Gastroesophageal sphincter (tissue), 4 donors: ENCODE measurements at places on chromosomes 3 and 15.
A peak's percentile ranks its signal among the peaks of the same experiment; 100 is the strongest.

DNA sequence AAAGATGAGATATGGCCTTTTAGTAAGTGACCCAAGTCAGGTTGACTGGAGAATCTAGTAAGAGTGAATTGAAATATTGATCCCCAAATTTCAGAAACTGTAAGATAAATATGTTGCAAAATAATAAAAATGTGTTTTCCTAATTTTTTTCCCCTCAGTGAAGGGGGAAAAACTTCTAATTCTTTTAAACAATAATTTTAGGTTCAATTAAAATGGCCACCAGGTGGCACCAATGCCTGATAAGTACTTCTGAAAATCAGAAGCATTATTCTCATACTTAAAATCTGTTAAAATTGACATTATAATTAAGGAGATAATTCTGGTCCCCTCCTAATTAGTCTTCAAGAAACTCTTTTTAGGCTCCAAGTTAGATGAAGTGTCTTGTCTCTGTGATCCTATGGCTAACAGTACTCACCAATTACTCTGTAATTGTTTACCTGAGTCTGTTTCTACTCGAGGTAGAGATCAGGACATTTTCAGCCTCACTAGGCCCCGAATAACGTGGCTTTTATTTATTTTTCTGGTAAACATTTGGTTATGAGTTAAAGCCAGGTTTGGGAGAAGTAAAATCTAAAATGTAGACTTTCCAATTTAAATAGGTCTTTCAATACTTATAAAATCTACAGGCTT lies 52.6 kb downstream of the NMD3 start:
- no peak for ATAC-seq

- ATAC-seq, result no peak
Observed at GRCh38 chr3:184386047-184386806, 6.4 kb downstream of the CHRD start.

GRCh38 chr3:45939341-45939771 lies 3.9 kb upstream of the CXCR6 start:
- peak; percentile 27 for ATAC-seq

DNA sequence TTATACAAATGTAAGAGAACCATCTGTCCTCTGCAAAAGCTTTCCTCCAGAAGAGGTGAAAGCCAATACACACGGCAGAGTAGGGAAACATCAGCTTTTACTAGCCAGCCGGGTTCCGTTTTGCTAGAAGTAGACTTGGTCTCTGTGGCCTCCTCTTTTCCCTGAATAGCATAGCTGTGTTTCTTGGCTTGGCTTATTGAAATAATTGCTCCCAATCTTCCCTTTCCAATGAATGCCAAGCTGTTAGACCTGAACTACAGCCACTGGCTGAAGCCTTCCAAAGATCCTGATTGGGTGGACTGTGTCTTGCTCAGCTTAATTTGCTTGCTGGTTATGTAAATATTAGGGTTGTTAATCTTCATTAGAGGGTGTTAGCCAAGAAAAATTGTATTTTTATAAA lies 157.8 kb upstream of the ROPN1 start:
- no peak for ATAC-seq

GRCh38 chr3:11588338-11588737 lies 55.4 kb downstream of the VGLL4 start:
- ATAC-seq, result no peak

DNA sequence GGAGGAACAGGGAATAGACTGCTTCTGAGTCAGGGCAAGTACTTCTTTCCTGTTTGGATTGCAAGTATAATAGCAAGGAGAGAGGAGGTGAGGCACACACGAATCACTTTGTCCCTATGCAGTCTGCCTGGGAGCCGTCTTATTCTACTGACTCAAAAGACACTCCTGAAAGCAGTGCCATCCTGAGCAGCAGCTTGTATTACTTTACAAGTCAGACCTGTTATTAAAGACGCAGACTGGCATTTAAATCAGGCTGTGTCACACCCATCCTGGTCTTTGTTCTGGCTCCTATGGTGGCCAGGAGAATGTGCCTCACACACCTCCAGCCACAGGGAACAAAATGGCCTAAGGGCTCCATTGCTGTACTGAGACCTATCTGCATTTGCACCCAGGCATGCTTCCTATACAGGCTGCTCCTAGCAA lies 17.9 kb upstream of the SQOR start:
- ATAC-seq, result no peak

- ATAC-seq, result no peak
Observed at GRCh38 chr15:43867096-43867495, 40.3 kb downstream of the WDR76 start.

DNA sequence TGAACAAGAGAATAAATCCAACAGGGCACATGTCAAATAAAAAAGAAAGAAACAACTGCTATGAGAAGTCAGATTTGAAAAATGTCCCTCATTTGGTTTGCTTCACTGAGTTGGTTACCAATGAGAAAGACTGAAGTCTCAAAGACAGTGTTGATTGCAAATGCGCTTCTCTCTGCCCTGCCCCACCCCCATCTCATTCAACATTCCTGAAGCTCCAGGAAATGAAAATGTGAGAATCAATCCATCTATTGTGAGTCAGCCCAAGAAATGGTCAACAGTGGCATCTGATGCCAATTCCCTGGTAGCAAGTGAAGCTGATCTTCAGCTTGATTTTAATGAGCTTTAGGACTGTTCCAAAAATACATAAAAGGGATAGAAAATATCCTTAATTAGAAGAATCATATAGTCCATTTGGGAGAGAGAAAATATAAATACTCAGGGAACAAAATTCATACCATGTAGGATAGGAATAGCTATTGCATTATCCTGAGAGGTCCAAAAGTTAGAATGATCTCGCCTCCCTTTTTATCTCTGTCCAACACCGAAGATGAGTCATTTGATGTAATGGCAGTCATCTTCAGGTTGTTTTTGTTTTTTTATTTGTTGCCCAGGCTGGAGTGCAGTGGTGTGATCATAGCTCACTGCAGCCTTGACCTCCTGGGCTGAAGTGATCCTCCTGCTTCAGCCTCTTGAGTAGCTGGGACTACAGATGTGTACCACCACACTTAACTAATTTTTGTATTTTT lies 200.3 kb upstream of the UMPS start:
- no peak for ATAC-seq

- ATAC-seq, result peak; percentile 67
Observed at GRCh38 chr15:52078876-52079700, 33.5 kb downstream of the BCL2L10 start.

DNA sequence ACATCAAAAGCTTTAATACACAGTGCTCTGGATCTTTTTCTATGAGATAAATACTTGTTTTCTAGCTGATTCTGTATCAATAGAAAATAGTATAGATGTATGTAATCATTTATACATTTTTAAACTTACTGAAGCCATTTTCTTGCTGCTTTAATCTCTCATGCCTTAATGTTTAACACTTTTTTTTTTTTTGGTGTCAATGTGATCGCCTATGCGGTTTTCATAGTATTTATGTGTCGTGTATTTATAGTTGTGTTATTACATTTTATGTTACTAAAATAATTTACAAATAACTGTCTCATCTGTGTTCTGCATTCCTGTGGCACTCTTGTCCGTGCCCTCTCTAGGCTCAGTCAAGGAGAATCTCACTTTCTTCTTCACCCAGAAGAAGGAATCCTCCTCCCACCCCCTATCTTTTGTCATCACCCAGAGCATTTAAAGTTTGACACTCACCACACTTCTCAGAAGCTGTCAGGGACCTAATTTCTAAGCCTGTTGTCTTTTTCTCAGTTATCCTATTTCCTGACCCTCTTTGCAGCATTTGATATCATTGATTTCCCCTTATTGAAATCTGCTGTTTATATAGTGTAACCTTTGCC lies 21.4 kb upstream of the GPR171 start:
- ATAC-seq, result no peak

DNA sequence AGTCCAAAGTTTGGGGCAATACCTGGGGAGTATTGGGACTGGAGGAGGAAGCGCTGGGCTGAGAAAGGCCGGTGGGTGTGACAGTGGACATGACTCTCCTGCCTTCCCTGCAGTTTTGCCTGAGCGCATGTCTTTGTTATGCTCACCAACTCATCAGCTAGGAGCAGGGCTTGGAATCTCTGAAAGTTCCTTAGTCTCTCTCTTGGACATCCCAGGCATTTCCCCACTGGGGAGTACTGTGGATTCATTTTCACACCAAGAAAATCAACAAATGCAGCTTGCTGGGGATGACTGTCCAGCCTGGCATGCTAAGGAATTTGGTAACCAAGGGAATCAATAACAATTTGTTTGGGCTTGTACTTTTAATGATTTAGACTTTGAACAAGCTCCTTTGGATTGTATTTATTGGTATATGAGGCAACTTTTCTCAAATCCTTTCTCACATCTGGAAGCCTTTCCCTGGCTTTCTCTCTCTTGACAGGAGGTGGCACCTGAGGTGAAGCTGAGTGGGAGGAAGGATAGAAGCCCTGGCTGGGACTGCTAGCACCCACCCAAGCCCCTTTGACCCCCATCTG lies 48.5 kb upstream of the CHST2 start:
- no peak for ATAC-seq

DNA sequence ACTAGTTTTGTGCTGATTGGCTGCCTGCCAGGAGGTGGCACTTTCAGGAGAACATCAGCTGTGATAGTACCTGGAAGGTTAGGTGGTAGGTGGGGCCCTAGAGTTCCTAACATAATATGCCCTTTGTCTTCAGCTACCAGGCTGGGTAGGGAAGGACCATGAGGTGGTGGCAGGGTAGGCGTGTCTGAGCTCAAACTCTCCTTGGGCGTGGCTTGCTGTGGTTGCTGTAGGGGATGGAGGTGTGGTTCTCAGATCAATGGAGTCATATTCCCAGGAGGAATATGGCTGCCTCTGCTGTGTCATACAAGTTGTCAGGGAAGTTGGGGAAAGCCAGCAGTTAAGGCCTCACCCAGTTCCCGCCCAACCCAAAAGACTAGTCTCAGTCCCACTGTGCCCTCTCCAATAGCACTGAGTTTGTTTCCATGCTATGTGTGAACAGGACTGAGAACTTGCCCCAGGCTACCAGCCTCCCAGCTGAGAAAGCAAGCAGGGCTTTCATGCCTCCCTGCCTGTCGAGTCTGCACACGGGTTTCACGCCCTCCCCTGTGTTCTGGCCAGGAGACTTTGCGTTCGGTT lies 107.7 kb downstream of the CHCHD4 start:
- ATAC-seq, result no peak

- ATAC-seq, result peak; percentile 80
Observed at GRCh38 chr15:90402223-90402622, 14.2 kb downstream of the IQGAP1 start.

GRCh38 chr15:48031466-48031865 lies 89.3 kb upstream of the SLC24A5 start:
- ATAC-seq, result no peak

GRCh38 chr3:195258449-195259153 lies 12.4 kb downstream of the XXYLT1 start:
- no peak for ATAC-seq
